ENCODE measurements at places on chromosomes 16 and 17.

GRCh38 chr16:58498341-58499091 lies 1.4 kb upstream of the NDRG4 start:
- DNase-seq, result no peak

GRCh38 chr16:67963662-67964321 lies 4.6 kb downstream of the SLC12A4 start:
- no peak for DNase-seq

- DNase-seq, result no peak
These were observed 177.1 kb downstream of the SNX29 start for GRCh38 chr16:12153662-12154061.

DNA sequence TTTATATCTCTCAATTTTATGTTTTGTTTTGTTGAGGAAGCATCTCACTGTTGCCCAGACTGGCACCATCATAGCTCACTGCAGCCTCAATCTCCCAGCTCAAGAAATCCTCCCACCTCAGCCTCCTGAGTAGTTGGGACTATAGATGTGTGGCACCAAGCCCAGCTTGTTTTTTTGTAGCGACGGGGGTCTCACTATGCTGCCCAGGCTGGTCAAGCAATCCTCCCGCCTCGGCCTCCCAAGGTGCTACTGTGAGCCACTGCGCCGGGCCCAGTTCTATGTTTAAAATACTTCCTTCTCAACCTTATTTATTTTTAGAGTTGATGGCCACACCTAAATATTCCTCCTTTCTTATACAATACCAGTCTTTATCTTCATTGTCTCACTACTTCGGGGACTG lies 1.9 kb upstream of the NFE2L1 start:
- DNase-seq, result no peak

All from vagina (tissue), 2 donors.